ENCODE measurements at places on chromosomes 2 and 18. TPM values are rescaled to one million over a fixed set of nuclear protein-coding genes. Genes with fewer than 3 reads are reported as not detected.

GRCh38 chr2:40095000-40095399, 315.9 kb upstream of the THUMPD2 start:
- DNase-seq, result no peak

DNA sequence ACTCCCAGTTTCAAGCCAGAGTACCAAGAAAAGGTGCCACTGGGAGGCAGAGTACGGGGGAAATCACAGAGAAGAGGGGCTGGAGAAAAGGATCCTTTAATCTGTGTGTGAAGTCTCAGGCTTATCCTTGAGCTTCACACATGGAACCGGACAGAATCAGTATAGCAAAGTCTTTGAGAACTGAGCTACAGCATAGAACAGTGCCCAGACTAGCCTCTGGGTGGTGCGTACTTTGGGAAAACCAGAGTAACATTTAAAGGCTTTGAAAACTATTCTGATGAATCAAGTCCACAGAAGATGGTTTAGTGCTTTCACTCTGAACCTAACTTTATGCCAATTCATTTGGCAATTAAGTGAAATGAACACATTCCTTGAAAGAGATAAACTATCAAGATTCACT, 83.1 kb downstream of the BABAM2 start:
- DNase-seq, result no peak

DNA sequence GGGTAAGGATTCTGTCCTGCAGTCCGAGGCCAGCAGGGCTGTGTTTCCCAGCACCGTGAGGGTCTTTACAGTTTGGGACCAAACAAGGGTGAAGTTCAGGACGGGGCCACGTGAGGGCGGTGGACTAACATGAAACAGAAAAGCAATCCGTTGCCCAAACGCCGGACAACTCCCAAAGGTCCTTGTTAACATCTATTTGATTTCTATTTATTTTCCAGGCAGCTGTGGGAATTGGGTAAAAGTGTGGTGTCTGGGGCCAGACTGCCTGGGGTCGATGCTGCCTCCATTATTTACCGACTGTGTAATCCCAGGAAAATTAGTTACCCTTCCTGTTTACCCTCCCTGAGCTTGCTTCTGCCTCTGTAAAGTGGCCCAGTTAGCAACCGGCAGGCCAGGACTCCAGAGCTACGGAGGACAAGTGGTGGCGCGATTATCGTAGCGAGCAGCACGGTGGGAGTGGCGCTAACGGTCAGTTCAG, 66.3 kb upstream of the TCF7L1 start:
- DNase-seq, result peak; percentile 82

GRCh38 chr18:3380384-3380961, 69.5 kb upstream of the TGIF1 start:
- no peak for DNase-seq

The PAIP2B gene
- total RNA-seq, result 0.59 TPM
